ENCODE measurements at places on chromosomes 11 and 22. TPM values are rescaled to one million over a fixed set of nuclear protein-coding genes. Genes with fewer than 3 reads are reported as not detected.

GRCh38 chr11:6418557-6419008 is 311 bp downstream of the APBB1 start:
- H3K27ac ChIP-seq: peak overlapping the region; percentile 91
- DNase-seq: no peak
- H3K27me3 ChIP-seq: no peaks in the 10 kb centered on the region
- H3K4me3 ChIP-seq: peak overlapping the region; percentile 92

DNA sequence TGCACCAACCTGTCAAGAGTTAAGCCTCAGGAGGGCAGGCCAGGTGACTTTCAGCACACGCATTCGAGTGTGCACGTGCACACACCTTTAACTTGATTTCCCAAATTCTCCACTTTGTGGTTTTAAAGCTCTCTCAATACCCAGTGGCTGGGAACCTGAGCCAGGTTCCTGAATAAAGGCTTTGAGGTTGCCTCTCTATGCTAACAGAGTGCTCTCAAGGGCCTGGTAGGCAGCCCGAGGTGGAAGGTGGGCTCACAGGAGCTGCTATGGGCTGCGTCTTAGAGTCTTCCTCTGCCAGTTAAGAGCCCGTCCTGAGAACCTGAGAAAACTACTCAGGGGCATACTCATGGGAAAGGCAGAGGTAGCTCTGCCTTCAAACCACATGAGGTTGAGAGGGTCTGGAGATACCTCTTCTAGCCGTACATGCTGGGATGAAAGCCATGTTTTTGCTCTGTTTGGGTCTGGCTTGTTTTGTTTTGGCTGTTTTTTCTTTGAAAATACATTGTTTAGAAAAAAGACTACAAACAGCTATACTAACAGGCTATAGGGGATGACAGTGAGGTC is 11.6 kb upstream of the SERPIND1 start:
- H3K4me1 ChIP-seq: no peaks in the 10 kb centered on the region
- no peaks in the 10 kb centered on the region for H3K36me3 ChIP-seq
- H3K4me3 ChIP-seq: no peak overlapping the region
- no peak overlapping the region for H3K27ac ChIP-seq
- no peak for DNase-seq

DNA sequence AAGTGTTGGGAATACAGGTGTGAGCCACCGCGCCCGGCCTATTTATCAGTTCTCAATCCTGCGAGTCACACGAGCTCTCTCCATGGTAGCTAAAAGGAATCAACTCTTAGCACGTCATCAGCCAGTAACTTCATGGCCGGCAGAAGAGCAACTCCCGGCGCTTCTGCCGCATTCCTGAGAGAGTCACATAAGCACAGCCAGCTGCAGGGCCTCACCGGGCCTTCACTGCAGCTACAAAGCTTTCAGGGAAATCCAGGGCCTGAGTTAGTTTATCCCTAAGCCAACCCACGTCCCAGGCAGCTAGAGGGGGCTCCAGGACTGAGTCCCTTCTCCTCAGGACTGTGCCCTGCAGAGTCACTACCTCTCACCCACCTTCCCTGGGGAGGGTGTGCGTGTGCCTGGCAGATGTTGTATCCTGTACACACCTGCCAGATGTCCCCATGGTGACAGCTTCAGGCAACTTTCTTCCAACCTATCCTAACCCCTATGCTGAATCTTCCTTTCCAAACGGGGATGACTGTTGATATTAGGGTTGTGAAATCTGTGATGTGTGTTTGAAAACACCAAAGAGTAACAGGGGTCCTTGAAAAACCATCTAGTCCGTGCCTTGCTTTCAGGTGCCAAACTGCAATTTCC is 45.9 kb upstream of the ARFGAP3 start:
- no peaks in the 10 kb centered on the region for H3K36me3 ChIP-seq
- no peaks in the 10 kb centered on the region for H3K27me3 ChIP-seq
- H3K4me1 ChIP-seq: peaks cover 7% of the 10 kb centered on the region
- H3K4me3 ChIP-seq: no peak overlapping the region

GRCh38 chr22:27972732-27973698 is 54.0 kb upstream of the PITPNB start:
- no peak overlapping the region for H3K27ac ChIP-seq
- no peaks in the 10 kb centered on the region for H3K27me3 ChIP-seq
- no peaks in the 10 kb centered on the region for H3K36me3 ChIP-seq
- no peak overlapping the region for H3K4me3 ChIP-seq

GRCh38 chr11:27392278-27393114 is 29.5 kb upstream of the CCDC34 start:
- peaks cover 3% of the 10 kb centered on the region for H3K4me1 ChIP-seq
- no peak overlapping the region for H3K4me3 ChIP-seq
- no peaks in the 10 kb centered on the region for H3K27me3 ChIP-seq
- DNase-seq: peak; percentile 33
- H3K36me3 ChIP-seq: no peaks in the 10 kb centered on the region

DNA sequence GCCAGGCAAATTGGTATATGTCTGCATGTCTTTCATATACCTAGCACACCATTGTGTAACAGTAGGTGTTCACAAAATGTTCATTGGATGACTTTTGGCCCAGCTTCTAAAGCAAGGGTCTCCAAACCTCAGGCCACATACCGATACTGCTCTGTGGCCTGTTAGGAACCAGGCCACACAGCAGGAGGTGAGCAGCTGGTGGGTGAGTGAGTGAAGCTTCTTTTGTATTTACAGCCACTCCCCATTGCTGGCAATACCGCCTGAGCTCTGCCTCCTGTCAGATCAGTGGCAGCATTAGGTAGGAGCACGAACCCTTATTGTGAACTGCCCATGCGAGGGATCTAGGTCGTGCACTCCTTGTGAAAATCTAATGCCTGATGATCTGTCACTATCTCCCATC is 836.6 kb downstream of the NTM start:
- H3K4me3 ChIP-seq: no peak overlapping the region
- no peaks in the 10 kb centered on the region for H3K36me3 ChIP-seq
- no peak overlapping the region for H3K27ac ChIP-seq
- no peak for DNase-seq
- no peaks in the 10 kb centered on the region for H3K27me3 ChIP-seq

SLN gene
- not detected for total RNA-seq

L3MBTL2 gene
- 37.7 TPM for total RNA-seq

PLAAT5 gene
- total RNA-seq: 25.7 TPM

- H3K36me3 ChIP-seq: no peaks in the 10 kb centered on the region
- no peak overlapping the region for H3K4me3 ChIP-seq
- no peaks in the 10 kb centered on the region for H3K4me1 ChIP-seq
- H3K27ac ChIP-seq: no peak overlapping the region
Measured at GRCh38 chr11:47675851-47676250, 33.5 kb upstream of the MTCH2 start.

DNA sequence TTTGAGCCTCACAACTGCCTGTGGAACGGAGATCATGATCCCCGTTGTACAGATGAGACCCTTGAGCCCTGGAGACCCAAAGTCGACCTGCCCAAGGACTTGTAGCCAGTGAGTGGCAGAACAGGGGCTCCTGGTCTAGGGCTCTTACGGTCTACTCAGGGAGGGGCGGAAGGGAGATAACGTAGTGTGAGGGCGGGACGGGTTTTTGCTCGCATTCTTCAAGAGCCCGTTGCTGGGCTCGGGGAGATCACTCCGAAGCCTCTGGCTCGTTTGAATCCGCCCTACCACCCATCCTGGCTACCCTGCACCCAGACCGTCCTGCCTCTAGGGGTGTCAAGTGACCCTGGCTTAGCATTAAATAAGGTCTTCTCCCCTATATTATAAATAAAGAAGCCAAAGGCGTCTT is 639 bp downstream of the CRY2 start:
- H3K27me3 ChIP-seq: no peaks in the 10 kb centered on the region
- peak; percentile 46 for DNase-seq
- H3K36me3 ChIP-seq: no peaks in the 10 kb centered on the region

DNA sequence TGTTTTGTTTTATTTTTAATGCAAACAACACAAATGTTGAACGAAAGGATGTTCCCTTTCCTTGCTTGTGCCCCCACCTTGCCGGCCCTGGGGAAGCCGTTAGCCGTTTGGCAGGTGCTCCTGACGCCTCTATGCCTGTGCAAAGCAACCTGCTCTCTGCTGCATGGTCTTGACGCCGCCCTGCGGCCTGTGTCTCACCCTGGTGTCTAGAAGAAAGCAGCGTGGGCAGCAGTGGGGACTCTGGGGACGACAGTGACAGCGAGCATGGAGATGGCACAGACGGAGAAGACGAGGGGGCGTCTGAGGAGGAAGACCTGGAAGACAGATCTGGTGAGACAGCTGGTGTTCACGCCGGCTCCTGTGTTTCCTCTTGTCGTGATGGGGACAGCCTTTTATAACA is 5.5 kb downstream of the PHRF1 start:
- H3K4me1 ChIP-seq: peaks cover 11% of the 10 kb centered on the region
- DNase-seq: no peak
- H3K27ac ChIP-seq: no peak overlapping the region
- no peak overlapping the region for H3K4me3 ChIP-seq
- H3K27me3 ChIP-seq: no peaks in the 10 kb centered on the region
- H3K36me3 ChIP-seq: peaks cover 4% of the 10 kb centered on the region

- H3K4me1 ChIP-seq: no peaks in the 10 kb centered on the region
Measured at GRCh38 chr22:17418890-17419324, 49.6 kb downstream of the CECR2 start.

DNA sequence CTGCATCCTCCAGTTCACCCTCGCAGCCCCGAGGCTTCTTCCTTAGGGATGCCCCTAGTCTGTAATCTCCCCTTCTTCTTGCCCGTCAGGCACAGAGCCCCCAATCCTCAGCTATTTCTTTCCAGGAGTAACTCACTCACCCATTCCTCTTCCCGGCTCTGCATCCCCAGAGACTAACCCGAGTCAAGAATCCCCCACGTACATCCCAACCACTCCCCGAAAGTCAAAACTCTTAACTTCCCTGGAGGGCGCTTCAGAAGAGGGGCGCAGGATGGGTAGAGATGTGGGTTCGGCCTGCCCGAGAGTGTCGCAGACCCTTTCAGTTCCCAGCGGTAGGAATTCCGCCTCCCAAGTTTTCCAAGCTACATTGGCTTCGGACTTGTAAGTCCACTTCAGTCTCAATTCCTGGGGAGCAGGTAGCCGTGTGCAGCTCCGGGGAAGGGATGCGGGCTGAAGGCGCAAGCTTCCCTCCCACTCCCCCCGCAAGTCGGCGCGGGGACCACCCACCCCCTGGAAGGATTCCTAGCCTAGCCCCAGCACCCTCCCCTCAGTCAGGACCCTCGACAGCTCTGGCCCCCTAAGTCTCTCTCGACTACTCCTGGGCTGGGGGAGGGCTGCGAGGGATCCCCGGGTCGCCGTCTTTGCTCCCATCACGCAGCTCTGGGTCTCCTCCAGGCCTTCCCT is 871 bp downstream of the BDNF start:
- DNase-seq: no peak
- peaks cover 7% of the 10 kb centered on the region for H3K4me1 ChIP-seq
- H3K4me3 ChIP-seq: peak overlapping the region; percentile 41

HTR3B gene
- not detected for total RNA-seq
